ENCODE measurements at places on chromosomes 5 and 9.

DNA sequence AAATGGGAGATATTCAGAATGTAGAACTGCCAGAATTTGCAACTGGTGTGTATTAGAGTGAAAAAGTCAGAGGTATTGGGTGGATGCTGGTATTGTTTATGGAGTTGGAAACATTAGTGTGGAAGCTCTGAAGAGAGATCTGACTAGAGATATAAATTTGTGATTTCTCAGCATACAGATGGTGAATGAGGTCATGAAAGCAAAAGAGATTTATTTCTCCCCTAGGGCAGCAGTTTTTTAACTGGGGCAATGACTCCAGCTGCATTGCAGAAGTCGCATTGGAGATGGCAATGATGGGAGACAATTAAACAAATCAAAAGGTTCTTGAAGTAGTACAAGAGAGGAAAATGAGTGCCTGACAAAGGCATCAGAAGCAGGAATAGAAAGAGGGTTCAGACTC is 64.9 kb downstream of the CETN3 start:
- no peak for DNase-seq

DNA sequence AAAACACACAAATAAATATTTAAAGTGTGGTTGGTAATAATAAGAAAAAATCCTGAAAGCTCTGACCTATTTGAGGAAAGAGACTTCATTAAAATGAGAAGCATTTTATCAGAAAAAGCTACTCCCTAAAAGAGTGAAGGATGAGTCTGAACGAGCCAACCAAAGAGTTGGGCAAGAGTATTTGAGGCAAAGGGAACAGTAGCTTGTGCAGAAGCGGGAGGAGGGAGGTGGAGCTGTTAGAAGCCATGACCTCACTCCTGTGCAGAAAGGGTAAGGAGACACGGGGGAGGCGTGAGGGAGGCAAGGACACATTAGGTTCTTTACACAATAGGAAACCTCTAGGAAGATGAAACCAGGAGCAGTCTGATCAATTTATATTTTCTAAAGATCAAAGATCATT is 29.4 kb downstream of the SH3RF2 start:
- DNase-seq, result no peak

GRCh38 chr9:80143899-80144298 is 572.1 kb downstream of the TLE4 start:
- no peak for DNase-seq

DNA sequence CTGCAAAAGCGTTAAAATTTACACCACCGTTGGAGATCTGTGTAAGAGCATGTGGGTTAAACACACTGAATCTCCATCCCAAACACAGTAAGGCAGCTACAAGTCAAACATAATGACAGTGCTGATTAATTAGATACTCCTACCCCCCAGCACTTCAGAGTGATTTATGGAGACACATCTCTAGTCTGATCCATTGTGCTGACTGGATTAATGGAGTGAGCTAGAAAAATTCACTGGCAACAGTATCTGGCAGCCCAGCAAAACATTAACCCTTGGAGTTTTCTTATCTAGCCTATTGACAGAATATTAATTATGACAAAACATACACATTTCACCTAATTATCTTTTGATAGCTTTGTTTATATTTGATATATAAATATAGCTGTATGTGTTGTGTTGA is 188.6 kb upstream of the ISL1 start:
- DNase-seq, result no peak
